RWPE2 (cell line): ENCODE measurements at places on chromosomes 7 and 10.

DNA sequence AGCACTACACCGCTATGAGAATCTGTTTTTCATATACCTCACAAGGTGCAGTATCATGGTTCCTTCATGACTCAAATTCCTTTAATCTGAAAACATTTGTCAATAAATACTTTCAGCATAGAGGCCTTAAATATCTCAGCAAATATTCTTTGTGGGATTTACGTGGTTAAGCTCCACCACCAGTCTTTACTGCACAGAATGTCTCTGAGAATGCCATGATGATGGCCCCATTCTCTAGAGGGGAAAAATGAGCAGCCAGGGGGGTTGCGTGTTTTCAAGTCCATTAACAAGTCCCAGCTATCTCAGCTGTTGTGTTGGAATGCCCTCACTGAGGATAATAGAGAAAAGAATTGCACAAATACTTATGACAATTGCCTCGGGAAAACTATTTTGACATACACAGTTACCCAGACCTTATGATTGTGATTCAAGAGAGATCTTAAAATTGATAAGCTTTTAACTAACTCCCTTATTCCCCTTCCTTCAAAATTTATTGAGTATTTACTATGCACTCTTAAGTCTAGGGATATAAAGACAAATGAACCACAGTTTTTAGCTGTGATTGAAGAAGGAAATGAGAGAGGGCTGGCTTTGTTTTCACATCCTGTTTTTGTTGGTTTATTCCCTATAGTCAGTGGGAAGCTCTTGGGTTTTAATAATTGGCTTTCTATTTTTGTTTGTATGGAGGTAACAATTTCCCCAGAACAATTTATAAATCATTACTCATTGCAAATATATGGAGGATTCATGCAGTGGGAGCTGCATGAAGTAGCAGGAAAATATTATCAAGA lies 176.5 kb upstream of the VWC2 start:
- no peaks in the 10 kb centered on the region for H3K4me1 ChIP-seq
- no peak overlapping the region for H3K4me3 ChIP-seq
- H3K27ac ChIP-seq = no peak overlapping the region
- H3K36me3 ChIP-seq = no peaks in the 10 kb centered on the region

- no peak overlapping the region for H3K27ac ChIP-seq
- no peaks in the 10 kb centered on the region for H3K4me1 ChIP-seq
- no peak for DNase-seq
- no peak overlapping the region for H3K4me3 ChIP-seq
- 0 out of 2 replicates have a peak, but pooled peaks cover 5% of the 10 kb centered on the region for H3K36me3 ChIP-seq
- no peaks in the 10 kb centered on the region for H3K27me3 ChIP-seq
Measured at GRCh38 chr7:8056439-8056838, 87.8 kb downstream of the GLCCI1 start.

- no peaks in the 10 kb centered on the region for H3K27me3 ChIP-seq
- H3K36me3 ChIP-seq = peaks cover 22% of the 10 kb centered on the region
- peaks cover 5% of the 10 kb centered on the region for H3K4me1 ChIP-seq
- H3K4me3 ChIP-seq = no peak overlapping the region
- H3K27ac ChIP-seq = no peak overlapping the region
Measured at GRCh38 chr10:124949543-124949942, 7.6 kb downstream of the ZRANB1 start.

GRCh38 chr10:10872035-10872673 lies 145.5 kb upstream of the CELF2 start:
- no peak overlapping the region for H3K4me3 ChIP-seq
- no peak for DNase-seq
- H3K36me3 ChIP-seq = no peaks in the 10 kb centered on the region
- H3K4me1 ChIP-seq = no peaks in the 10 kb centered on the region

GRCh38 chr7:27078616-27079233 lies 17.1 kb downstream of the HOXA1 start:
- H3K4me3 ChIP-seq = no peak overlapping the region
- peaks cover 38% of the 10 kb centered on the region for H3K4me1 ChIP-seq
- H3K36me3 ChIP-seq = no peaks in the 10 kb centered on the region
- no peaks in the 10 kb centered on the region for H3K27me3 ChIP-seq

GRCh38 chr10:75400163-75400770 lies 1.3 kb downstream of the ZNF503 start:
- peak overlapping the region; percentile 62 for H3K4me3 ChIP-seq
- H3K4me1 ChIP-seq = no peaks in the 10 kb centered on the region
- H3K27ac ChIP-seq = peak overlapping the region; percentile 85
- H3K36me3 ChIP-seq = peaks cover 19% of the 10 kb centered on the region
- H3K27me3 ChIP-seq = no peaks in the 10 kb centered on the region

DNA sequence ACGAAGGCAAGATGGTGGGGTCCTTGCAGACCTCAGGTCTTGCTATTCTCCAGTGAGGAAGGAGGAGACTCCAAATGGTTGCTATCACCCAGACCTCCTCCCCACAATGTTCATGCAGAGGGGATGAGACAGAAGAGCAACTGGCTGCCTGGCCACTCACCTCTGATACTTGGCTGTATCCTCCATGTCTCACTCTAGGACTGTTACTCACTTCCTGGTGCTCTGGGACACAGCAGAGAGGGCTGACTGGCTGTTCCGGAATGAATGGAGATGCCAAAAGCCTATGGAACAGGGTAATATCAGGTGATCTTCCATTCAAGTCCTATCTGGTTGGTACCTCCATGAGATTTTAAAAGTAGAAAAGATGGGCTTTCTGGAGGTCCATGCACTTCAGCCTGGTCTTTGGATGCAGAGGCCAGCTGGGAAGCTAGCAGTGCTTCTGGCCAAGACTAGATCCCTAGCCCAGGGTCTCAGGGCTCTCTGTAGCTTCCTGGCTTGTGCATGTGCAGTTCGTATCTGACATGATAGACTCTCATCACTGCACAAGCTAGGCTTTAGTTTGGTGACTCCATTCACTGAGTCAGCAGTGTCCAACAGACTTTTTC lies 27.0 kb upstream of the ABI1 start:
- no peaks in the 10 kb centered on the region for H3K4me1 ChIP-seq
- no peaks in the 10 kb centered on the region for H3K27me3 ChIP-seq
- no peak overlapping the region for H3K27ac ChIP-seq
- no peak overlapping the region for H3K4me3 ChIP-seq

DNA sequence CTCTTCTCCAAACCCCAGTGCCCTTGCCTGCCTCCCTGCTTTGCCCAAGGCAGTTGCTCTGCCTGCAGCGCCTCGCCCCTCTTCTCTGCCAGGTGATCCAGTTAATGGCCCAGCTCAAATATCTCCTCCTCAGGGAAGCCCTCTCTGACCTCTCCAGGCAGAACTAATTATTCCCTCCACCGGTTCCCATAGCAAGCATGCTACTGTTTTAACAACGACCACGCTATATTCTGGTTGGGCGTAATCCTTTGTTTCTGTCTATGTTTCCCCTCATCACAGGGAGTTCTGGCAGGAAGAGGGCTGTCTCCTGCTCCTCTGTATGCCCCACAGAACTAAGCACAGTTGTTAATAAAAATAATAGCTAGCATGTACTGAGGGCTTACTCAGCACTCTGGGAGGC lies 36.8 kb upstream of the R3HCC1L start:
- no peaks in the 10 kb centered on the region for H3K4me1 ChIP-seq
- H3K36me3 ChIP-seq = no peaks in the 10 kb centered on the region
- DNase-seq = no peak
- H3K4me3 ChIP-seq = no peak overlapping the region
- H3K27ac ChIP-seq = no peak overlapping the region

- peaks cover 44% of the 10 kb centered on the region for H3K36me3 ChIP-seq
- H3K4me3 ChIP-seq = no peak overlapping the region
- H3K4me1 ChIP-seq = peaks cover 5% of the 10 kb centered on the region
- no peaks in the 10 kb centered on the region for H3K27me3 ChIP-seq
- H3K27ac ChIP-seq = no peak overlapping the region
Measured at GRCh38 chr7:35874886-35875285, 74.0 kb downstream of the SEPTIN7 start.

DNA sequence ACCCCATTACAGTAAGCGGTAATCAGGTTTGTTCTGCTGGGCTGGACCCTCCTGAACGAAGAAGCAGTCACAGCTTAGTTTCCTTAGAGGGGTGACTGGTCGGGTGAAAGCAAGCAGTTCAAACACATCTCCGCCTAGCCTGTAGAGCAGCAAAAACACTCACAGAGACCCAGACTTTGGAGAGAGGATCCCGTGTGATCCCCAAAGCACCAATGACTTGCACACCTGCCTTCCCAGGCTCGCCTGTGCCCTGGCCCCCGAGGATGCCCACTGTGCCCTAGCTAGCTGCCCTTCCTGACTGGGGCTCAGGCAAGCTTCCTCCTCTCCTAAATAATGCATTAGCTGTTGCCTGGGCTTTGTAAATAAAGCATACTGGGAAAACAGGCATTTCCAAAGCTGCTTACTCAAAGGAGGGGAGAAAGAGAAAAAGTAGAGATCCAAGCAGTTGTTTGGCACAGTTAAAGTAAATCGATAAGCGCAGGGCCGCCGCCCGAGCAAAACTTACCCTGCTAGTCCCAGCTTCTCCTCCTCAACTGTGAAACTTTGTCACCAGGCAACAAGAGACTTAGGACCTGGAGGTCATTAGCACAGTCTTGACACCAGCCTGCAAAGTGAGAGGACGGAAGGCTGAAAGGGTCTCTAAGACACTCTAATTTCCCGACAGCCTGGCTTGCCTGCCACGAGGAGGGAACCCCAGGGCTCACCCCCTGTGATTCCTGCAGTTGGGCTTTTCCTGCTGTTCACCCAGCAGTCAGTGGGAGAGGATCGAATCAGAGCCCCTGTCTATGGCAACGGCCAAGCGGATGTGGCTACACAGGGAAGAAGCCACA lies 4.8 kb downstream of the LRRC18 start:
- DNase-seq = no peak
- H3K36me3 ChIP-seq = no peaks in the 10 kb centered on the region
- H3K4me3 ChIP-seq = no peak overlapping the region
- H3K27me3 ChIP-seq = no peaks in the 10 kb centered on the region
- H3K27ac ChIP-seq = no peak overlapping the region
- no peaks in the 10 kb centered on the region for H3K4me1 ChIP-seq
